ENCODE measurements at places on chromosomes 3 and 15. TPM values are rescaled to one million over a fixed set of nuclear protein-coding genes. Genes with fewer than 3 reads are reported as not detected.

DNA sequence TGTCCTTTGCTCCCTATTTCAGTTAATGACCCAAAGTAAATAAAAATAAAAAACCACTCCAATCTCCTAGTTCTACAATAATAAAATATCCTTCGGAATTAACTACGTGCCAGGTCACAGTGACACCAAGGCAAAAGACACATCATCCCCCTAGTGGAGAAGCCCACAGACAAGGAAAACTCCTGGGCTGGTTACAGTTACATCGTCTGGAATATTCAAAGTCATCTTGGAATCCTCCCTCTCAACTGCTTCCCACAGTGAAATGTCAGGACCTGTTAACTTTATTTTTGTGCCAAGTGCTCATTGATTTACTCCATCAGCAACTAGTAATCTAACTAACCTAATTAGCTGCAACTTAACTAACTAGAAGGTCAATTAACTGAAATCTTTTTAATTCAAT, 349.3 kb downstream of the MAGI1 start:
- no peaks in the 10 kb centered on the region for H3K36me3 ChIP-seq
- DNase-seq, result no peak
- no peak overlapping the region for H3K27ac ChIP-seq

DNA sequence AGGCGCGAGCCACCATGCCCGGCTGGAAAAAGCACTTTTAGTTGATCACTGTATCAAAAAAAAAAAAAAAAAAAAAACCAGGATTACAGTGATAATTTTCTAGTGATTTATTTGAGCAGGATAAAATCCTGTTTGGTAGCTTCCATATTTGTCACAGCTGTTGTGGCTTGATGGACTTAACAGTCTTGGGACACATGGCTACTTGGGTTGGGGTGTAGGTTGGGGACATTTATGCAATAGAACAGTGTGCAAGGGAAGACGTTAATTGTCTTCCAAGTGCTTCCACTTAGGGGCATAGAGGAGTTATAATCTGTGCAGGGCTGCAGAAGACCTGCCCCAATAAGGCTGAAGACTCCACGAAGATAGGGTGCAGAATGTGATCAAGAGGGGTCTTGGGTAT, 106.9 kb upstream of the TNFAIP8L3 start:
- no peaks in the 10 kb centered on the region for H3K4me1 ChIP-seq
- no peak overlapping the region for H3K4me3 ChIP-seq
- H3K27ac ChIP-seq, result no peak overlapping the region

DNA sequence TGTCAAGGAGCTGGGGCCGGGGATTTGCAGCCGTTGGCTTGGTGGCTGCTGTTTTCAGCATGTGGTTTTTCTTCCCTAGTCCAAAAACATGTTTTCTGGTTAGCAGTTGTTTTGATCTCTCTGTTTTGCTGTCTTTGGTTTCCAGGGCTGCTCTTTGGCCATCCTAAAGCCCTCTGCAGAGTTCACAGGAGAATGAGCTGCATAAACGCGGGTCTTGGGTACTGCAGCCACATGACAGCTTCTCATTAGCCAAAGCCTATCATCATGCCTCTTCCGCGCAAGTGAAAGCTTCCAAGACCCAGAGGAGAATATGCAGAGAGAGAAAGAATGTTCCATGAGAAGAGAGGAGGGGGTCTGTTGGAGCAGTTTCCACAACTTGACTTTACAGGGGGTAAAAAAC, 138.5 kb downstream of the NTRK3 start:
- H3K36me3 ChIP-seq, result no peaks in the 10 kb centered on the region
- H3K4me3 ChIP-seq, result no peak overlapping the region
- H3K27me3 ChIP-seq, result no peaks in the 10 kb centered on the region
- no peaks in the 10 kb centered on the region for H3K4me1 ChIP-seq
- DNase-seq, result no peak

- H3K36me3 ChIP-seq, result no peaks in the 10 kb centered on the region
- peaks cover 25% of the 10 kb centered on the region for H3K27me3 ChIP-seq
- H3K4me1 ChIP-seq, result no peaks in the 10 kb centered on the region
Observed at GRCh38 chr15:99014803-99015697, 7.5 kb upstream of the PGPEP1L start.

- H3K27me3 ChIP-seq, result no peaks in the 10 kb centered on the region
- H3K4me3 ChIP-seq, result no peak overlapping the region
- no peak overlapping the region for H3K27ac ChIP-seq
- DNase-seq, result no peak
- no peaks in the 10 kb centered on the region for H3K36me3 ChIP-seq
Observed at GRCh38 chr15:97124790-97125189, 794.3 kb downstream of the NR2F2 start.

The TRPM1 gene
- polyA plus RNA-seq, result not detected
